Hematopoietic multipotent progenitor cell (in vitro differentiated cells): ENCODE measurements at places on chromosomes 2 and 18.

- DNase-seq, result no peak
Observed at GRCh38 chr2:28729698-28730097, 21.9 kb upstream of the PPP1CB start.

GRCh38 chr2:30105556-30105955 lies 41.3 kb upstream of the YPEL5 start:
- no peak for DNase-seq

- DNase-seq, result peak; percentile 3
Observed at GRCh38 chr18:68837665-68838451, 40.0 kb downstream of the CCDC102B start.

DNA sequence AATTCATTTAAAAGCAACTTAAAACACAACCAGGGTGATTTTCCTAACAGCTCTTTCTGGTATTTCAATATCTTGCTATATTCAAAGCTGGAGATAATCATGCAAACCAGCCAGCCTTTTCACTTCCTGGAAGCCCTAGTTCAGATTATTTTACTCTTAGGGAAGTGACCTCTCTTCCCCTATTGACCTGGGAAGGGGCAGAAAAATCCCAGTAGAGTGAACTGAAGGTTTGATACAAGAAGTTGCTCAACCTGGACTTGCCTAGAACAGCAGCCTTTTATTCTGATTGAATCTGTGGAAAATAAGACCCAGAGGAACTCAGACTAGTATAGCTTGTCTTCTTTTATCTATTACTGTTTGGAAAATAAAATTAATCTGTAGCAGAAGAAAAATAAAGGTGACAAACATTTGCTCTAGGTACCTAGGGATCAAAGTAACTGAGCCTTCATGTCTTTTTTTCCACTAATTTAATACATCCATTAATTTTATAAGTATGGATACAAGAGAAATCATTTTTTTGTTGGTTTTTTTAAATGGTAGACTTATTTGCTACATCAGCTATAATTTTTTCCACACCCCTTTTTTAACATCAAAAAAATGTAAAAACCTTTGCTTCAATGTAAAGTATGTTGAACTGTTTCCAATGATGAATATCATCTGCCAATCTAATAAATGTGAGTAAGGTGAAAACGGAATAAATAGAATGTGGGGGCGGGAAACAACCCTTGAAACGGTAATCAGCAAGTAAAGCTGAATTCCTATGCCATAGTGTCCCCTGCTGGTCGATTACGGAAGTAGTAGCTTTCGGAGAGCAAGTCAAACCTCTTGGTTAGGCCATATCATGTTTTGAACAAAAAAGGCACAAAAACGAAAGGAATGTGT lies 629.9 kb downstream of the NRXN1 start:
- no peak for DNase-seq

DNA sequence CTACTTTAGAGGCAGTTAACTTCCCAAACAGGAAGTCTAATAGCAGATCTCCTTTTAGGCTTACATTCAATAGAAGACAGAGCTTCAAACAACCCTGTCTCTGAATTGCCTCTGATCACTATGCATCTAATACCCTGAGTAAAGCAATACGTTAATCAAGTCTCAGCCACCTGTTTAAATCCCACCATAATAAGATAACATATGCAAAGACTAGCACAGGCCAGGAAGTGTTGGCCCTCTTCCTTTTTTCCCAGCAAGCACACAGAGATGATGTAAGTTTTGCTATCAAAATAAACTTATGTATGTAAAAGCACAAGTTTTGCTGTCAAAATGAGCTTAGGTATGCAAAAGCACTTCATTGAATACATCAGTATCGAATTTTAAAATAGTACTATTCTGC lies 385.5 kb downstream of the RND3 start:
- no peak for DNase-seq

DNA sequence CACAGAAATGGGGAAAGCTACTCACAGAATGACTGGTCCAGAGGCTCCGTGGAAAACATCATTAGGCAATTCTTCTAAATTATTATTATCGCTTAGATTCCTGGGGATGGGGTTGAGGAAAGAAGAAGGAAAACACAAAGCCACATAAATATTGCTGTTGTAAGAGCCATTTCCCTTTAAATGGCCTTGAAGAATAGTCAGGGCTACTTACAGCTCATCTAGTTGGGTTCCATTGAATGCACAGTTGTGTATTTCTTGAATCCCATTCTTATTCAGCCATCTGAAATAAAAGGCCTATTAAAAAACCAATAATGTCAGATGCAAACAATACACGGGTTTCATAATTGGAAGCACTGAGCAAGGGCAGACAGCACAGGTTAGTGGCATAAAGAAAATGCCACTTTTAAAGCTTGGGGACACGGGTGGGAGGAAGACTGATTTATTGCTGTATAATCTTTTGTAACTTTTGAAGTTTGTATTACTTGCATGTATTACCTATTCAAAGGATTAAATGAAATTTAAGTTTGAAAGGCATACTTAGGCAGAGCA lies 171.4 kb downstream of the FSHR start:
- no peak for DNase-seq

DNA sequence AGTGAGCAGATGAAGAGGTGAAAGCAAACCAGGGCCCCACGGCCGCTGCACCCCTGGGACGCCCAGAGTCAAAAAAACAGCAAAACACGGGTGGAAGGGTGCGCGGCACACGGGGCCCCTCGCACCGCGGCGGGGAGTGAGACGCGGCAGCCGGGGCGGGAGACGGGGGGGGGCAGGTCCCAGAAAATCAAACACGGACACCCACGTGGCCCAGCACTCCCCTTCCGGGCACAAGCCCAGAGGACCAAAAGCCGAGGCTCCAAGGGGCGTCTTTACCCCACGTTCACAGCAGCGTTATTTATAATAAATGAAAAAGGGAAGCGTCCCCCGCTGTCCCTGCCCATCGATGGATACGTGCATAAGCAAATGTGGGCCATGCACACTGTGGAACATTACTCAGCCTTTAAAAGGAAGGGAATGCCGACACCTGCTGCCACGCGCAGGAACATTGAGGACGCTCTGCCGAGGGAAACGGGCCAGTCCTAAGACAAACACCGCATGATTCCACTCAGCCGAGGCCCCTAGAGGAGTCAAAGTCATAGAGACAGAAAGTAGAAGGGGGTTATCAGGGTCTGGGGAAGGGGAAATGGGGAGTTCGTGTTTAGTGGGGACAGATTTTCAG lies 677 bp upstream of the COPS9 start:
- no peak for DNase-seq

- DNase-seq, result no peak
Observed at GRCh38 chr2:60741576-60741975, 14.5 kb upstream of the PAPOLG start.

GRCh38 chr18:48834413-48835031 lies 116.2 kb downstream of the SMAD7 start:
- DNase-seq, result peak; percentile 89

DNA sequence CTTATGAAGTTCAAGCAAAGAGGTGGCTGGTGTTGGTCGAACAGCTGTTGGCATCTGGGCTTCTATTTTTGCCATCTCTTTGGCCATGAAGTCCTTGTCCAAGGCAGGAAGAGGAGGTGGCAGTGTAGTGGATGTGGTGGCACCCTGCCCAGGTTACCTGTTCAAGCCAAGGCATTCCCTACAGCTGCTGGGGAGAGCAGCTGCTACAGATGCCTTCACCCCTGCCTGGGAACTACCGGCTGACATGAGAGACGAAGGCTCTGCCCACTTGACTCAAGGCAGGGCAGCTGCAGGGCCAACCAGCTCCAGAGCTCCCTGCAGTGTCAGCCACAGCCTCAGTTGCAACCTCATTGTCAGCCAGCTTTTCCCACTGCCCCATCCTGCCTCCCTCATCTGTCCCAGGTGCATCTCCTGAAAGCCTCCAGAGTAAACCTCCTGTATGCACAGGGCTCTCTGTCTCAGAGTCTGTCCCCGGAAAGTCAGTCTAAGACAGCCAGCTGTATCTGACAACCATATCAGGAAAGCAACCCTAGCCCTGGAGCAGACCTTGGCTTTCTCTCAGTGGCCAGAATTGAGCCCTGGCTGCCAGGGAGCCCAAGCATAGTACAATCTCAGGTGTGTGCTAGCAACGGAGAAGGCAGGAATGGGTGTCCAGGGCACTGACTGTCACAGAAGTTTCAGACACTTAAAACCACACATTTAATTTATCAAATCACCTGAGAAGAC lies 115.9 kb downstream of the RPIA start:
- DNase-seq, result no peak

DNA sequence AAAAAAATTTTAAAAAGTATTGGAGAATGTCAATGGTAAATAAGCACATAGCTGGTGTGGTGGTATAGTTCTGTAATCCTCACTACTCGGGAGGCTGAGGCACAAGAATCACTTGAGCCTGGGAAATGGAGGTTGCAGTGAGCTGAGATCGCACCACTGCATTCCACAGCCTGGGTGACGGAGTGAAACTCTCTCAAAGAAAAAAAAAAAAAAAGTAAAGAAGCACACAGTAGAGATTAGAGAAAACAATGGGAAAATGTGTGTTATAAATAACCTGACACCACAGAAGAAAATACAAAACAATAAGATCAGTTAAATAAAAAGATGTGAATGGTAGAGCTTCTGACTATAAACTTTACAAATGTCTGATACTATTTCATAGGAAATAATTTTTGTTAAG lies 163.7 kb upstream of the WDSUB1 start:
- no peak for DNase-seq

DNA sequence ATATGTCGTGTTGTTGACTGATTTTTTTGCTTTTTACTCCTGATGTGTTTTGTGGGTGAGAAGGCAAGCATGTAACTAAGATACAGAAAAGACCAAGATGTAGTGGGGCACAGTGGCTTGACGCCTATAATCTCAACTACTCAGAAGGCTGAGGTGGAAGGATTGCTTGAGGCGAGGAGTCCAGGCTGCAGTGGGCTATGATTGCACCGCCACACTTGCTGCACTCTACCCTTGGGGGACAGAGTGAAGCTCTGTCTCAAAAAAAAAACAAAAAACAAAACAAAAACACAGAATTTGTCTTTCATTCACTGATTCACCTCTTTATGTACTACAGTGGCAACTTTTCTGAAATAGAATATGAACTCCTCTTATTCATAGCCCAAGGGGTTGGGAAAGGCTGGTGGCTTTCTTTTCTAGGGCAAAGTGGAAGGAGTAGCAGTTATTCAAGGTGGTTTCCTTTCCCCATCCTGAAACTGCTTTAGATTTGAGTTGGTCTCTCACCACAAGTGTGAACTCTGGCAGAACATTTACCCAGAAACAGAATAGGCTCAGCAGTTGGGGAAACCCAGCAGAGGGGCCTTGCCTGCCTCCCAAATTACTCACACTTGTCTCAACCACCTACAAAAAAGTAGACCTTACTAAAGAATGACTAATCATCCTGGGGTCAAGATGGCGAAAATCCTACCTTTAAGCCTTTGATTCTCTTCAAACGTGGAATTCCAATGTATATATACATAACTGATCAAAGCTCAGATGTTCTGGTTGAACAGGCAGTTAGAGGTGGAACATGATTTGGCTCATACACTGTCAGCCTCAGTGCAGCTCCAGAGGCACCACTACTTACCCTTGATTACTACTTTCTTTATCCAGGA lies 6.5 kb downstream of the TANK start:
- DNase-seq, result no peak

- peak; percentile 93 for DNase-seq
Observed at GRCh38 chr18:59900222-59901128, 679 bp downstream of the PMAIP1 start.

DNA sequence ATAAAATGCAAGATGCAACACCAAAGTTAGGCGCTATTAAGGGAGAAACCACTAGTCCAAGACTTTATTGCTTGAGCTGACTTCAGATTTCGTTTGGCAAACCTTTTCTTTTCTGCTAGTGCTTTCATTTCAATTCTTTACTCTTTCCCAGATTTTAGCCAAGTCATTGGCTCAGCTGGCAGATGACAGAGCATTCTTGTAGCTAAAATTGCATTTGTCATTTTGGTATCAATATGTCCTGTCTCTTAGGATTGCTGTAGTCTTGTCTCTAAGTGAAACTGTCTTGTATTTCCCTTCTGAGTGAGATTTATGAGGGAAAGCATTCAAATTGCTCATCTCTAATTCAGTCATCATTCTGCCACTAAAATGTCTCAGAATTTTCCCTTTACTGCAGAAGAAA lies 335.1 kb downstream of the METTL4 start:
- no peak for DNase-seq

DNA sequence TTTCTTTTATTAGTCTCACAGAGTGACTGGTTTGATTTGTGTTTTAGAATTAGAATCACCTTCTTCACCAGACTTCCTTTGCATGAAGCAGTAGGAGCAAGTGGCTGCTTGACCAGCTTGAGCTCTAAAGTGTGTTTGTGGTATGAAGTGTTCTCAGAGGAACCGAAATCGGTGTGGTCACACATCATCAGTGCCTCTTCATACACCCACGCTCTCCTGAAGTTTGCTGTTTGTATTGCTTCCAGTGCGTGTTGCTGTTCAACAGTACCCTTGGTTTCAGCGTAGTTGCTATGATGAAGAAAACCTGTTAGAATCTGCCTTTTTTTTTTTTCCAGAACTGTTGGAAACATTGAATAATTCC lies 77.9 kb downstream of the LIMS1 start:
- no peak for DNase-seq

DNA sequence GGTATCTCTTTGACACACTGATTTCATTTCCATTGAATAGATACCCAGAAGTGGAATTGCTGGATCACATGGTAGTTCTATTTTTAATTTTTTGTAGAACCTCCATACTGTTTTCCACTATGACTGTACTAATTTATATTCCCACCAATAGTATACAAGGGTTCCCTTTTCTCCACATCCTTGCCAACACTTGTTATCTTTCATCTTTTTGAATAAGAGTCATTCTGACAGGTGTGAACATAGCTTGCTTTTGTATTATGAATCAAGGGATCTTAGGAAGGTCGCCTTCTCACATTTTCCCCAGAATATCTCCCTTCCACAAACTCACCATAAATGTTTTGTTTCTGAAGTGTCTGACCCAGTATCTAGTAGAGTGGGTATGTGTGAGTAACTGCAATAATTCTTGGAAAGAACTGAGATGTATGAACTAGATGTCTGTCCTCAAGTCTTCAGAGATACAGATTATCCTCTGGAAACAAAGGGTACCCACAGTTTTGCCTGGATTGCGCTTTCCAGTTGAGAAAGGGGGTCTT lies 17.1 kb upstream of the SP3 start:
- DNase-seq, result no peak

DNA sequence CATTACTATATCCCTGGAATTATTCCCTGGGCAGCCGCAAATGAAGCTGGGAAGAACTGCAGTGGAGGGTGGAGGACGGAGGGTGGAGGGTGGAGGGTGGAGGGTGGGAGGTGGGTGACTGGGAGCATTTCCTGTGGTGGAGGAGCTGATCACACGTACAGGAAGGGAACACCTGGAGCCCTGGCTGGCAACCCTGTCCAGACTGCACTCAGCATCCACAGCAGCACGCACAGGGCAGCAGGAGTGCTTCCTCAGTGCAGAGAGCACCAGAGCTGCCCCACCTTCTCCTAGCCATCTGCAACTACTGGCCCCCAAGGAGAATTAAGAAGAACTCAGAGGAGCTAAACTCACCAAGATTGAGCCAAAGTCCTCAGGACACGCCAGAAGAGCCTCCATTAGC lies 249.9 kb downstream of the EIPR1 start:
- DNase-seq, result no peak
